Stimulated activated CD8-positive, alpha-beta memory T cell treated with anti-CD3 and anti-CD28 coated beads, Interleukin-2, amount 100 ng/mL, for 1 hour (primary cell): ENCODE measurements at places on chromosomes 5 and 9.

DNA sequence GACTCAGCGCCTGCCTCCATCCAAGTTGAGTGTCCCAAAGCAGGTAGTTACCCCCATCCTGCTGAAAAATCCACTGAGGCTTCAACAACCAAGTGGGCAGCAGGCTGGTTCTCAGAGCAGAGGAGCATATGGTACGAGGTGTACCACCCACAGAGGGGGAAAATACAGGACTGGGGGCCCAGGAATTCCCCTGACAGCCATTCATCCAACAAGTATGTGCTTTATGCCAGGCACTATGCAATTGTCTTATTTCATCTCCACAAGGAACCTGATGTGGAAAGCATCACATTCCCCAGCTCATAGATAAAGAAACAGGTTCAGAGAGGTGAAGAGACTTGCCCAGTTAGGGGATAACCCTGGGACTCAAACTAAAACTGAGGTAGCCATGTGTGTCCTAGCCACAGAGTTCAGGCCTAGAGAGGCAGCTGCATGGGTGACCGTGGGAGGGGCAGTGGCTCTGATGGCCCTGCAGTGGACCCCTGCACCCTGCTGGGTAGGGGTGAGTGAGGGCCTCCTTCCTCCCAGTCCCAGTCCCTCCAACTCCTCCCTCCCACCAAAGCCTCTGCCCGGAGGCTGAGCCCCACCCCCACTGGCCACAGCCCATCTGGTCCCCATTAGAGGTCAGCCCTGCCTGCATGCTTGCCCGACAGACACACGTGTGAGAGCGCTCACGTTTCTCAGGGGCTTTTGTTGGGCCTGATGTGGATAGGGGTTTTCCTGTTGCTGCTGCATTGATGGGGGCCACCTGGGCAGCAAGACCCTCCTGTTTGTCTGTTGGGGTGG, 11.5 kb downstream of the PDLIM4 start:
- DNase-seq, result no peak

- DNase-seq, result no peak
These were observed 7.3 kb downstream of the GBA2 start for GRCh38 chr9:35741740-35742139.

DNA sequence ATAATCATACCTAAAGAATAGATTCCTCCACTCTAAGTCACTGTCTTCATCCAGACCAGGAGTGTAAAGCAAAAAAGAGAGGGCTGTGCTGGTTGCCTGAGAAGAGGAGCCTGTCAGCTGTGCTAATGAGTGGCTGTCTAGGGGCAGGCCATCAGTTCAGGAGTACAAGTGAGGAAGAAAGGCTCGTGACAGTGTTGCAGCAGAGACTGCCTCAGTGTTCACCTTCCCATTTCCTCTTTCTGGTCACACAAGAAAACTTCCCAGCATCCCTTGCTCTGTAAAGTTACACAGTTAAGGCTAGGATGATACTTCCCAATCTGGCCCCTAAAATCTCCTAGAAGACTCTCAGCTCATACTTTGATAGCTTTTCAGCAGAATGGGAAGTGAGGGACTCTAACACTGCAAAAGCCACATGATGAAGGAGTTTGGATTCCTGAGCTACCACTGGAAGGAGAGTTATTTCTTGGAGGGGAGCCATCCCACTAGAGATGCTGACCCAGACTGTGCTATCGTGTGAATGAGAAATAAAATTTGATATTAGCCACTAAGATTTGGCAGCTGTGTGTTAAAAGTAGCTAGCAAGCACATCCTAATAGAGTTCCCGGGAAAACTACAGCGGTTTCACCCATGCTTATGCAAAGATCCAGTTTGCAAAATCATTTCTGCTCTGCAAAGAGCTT, 67.1 kb downstream of the ADAMTS12 start:
- DNase-seq, result no peak

- DNase-seq, result no peak
These were observed 48.4 kb downstream of the SECISBP2 start for GRCh38 chr9:89366711-89367110.

DNA sequence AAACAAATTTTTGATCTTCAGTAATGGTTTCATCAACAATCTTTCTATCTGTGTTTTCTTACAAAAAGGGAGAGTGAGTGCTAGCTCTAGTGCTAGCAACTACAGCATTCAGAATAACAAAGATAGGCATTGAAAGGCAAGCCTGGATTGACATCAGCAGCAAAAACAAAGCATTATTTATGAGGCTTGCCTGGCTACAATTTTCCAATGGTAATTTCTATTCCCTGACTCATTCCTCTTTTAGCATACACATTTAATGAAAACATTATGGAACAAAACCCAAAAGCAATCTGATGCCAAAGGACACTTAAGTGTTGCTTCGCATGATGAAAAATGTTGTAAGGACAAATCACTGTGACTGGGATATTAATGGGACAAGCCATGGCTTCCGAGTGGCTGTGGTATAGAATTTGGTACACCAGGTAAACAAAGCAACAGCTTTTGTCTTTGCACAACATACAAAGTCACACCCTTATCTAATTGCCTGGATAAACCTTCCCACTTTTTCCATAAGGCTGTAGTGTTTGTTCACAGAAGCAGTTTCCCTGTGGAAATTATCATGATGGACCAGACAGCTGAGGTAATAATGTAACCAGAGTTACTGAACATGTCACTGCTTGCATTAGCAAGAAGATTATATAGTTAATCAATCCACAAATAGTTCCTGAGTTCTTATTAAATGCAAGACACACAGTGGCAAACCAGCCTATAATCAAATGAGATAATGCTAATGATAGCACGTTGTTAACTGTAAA, 179.8 kb upstream of the EDIL3 start:
- no peak for DNase-seq

GRCh38 chr5:157538311-157538710, 37.3 kb downstream of the ADAM19 start:
- DNase-seq, result no peak

- DNase-seq, result no peak
These were observed 44.9 kb downstream of the PIK3R1 start for GRCh38 chr5:68260467-68260866.

DNA sequence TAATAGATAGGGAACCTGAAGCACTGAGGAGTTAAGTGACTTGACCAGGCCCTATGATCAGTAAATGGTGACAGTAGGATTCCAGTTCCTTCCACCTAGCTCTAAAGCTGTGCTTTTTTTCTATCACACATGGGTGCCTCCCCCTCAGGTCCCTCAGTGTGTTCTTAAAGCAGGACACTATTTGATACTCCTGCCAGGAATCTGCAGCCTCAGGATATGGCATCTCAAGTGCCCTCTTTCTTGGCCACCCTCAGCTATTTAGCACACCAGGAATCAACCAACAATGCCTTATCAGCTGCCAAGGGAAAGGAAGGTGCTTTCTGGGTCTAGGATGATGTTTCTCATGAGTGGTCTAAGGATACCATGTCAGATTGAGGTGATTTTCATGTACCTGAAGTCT, 49.1 kb downstream of the MACROH2A1 start:
- no peak for DNase-seq

DNA sequence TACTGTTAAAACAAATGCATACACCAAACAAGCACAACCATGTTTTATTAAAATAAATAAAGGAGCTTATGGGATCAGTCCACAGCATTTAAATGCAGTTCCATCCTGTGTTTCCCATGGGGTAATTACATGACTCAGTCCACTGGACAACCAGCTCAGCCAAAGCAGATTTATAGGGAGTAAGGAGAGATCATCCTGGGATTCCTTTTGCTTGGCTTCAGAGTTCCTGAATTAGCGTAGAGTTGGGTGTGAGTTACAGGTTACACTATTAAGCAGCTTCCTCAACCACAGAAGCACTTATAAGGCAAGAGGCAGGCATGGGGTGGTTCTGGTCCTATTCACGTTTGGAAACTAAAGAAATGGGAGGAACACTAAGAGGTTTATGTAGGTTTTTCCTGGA, 381.1 kb upstream of the ACTBL2 start:
- DNase-seq, result no peak

DNA sequence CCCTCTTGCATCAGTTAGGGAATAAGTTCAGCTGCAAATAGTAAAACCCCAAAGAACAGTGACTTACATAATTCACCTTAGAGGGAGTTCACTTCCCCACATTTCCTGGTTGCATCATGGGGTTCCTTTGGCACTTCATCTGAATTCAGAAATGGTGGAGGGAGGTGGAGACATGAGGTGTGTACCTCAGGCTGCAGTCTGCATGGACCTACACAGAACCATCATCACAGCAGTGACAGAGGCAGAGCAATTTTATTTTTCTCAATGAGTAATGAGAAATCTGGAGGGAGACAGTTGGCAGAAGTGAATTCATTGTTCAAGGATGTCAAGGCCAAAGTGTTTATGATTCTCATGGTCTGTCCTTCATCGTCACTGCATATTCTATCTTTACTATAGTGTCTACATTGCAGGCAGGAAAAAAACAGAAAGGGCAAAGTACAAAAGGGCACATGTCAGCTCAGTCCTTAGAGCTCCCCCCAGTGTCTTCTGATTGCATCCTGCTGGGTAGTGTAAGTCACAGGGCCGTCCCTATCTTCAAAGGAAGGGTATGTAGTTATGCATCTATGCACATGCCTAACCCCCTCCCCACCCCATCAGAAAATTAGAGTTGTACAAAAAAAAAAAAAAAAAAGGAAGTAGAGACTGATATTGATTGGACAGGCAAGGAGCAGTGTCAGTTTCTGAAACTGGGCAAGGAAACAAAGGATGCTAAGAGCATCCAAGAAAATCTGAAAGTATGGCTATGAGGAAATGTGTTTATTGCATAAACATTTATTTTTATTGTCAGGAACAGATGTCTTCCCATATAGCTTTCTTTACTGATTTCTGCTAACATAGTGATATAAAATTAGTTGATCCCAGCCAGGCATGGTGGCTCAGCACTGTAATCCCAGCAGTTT, 132.7 kb upstream of the APC start:
- DNase-seq, result no peak

GRCh38 chr5:24167806-24168205, 477.0 kb downstream of the CDH10 start:
- no peak for DNase-seq

- no peak for DNase-seq
These were observed 372.3 kb upstream of the CDH18 start for GRCh38 chr5:20360263-20360662.

DNA sequence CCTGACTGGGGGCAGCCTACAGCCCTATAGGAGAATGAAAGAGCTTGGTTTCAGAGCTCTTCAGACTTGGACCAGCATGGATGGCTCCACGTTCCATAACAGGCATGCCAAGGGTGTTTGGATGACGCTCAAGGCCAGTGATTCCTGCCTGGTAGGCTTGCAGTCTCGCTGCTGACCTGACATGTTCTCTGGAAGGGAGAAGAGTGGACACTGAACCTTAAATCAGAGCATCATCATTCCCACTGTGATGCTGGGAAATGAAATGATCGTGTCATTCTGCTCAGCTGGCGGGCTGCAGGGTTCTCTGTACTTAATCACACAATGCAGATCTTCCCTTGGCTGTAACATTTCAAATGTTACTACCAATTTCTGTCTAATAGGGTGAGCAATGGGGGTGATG, 57.0 kb downstream of the CFAP90 start:
- DNase-seq, result no peak

- no peak for DNase-seq
These were observed 58.5 kb downstream of the ALDH1A1 start for GRCh38 chr9:72894342-72894741.

- DNase-seq, result no peak
These were observed 21.9 kb upstream of the NOTCH1 start for GRCh38 chr9:136567651-136568287.

- no peak for DNase-seq
These were observed 102.0 kb upstream of the SMC5 start for GRCh38 chr9:70156729-70157128.

DNA sequence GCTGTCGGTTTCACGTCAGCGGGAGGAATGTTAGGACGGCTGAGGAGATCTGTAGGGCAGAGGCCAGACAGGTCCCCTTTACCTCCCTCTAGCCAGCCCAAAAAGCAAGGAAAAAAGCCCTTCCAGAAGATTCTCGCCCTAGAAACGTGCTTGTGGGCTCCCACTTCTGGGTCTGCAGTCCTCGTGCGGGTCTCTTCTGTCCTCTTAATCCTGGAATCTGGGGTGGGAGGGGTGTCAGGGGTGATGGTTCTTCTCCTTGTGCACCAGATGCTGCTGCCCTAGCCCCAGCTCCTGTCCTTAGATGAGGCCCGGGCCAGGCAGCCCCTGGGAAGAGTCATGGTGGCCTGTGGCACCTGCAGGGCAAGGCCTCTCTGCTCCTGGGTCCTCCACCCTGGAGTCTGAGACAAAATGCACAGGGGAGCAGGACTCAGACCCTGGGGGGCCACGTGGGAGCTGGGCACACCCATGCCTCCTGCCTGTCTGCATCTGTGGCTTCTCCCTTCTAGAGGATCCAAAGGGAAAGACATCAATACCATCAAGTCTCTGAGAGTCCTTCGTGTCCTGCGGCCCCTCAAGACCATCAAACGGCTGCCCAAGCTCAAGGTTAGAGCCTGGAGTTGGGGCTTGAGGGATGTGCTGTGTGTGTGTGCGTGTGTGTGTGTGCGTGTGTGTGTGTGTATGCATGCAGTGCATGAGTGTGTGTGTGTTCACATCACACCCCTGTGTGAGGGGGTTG, 174.2 kb downstream of the CACNA1B start:
- no peak for DNase-seq

DNA sequence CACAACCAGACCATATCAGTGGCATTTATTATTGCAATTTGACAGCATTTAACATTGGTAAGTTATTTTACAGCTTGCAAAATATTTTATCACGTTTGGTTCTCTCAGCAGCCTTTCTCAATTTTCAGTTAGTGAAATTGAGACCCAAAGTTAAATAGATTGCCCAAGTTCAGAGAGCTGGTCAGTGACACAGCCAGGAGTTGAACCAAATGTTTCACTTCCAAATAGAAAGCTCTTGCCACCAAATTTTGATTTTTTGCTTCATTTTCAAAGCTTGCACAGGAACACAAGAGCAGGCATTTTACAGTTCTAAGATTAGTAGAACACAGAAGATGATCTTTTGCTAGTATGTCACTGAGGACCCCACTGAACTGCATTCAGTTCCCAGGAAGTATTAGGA, 271.5 kb upstream of the C9orf72 start:
- DNase-seq, result no peak

GRCh38 chr5:119370486-119370885, 14.7 kb downstream of the TNFAIP8 start:
- no peak for DNase-seq

DNA sequence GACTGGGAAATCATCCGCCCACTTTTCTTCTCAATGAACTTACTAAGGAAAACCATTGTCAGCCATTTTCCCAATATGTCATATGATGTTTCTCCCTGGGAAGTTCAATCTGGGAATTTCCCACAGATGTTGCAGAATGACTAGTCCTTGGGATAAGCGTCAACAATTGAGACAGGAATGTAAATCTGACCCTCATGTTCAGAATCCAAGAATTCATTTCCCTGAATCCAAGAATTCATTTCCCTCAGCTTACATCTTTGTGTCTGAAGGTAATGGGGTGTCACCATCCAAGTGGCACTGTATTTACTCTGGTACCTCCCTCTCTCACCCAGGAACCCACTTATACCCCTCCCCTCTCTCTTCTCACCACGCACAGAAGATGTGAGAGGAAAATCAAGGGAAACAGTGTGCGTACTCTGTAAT, 7.4 kb downstream of the KLF9 start:
- DNase-seq, result no peak

DNA sequence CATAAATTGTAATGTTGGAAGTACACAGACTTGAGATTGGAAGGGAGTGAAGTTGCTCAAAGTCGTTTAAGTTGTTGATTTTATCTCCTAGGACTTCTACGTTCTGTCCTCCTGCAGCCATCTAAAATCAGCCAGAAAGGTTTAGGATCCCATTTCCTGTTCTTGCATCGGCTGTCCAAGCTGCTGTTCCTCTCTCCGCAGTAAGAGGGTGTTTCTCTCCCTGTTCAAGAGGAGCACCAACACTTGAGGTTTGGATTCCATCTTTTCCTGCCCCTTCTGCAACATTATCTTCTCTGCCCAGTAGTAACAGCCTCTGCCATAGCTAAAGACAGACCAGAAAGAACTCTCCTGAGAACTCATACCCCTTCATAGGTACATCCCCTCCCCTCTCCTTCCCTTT, 373.4 kb downstream of the GADD45G start:
- no peak for DNase-seq
